ENCODE measurements at places on chromosomes 3 and 15. TPM values are rescaled to one million over a fixed set of nuclear protein-coding genes. Genes with fewer than 3 reads are reported as not detected.
A peak's percentile ranks its signal among the peaks of the same experiment; 100 is the strongest.

CHST14 gene
- 17.5 TPM for total RNA-seq

GRCh38 chr3:131957511-131957910 lies 77.3 kb downstream of the CPNE4 start:
- peak overlapping the region; percentile 41 for H3K27ac ChIP-seq
- no peak overlapping the region for H3K4me3 ChIP-seq
- no peaks in the 10 kb centered on the region for H3K27me3 ChIP-seq
- peaks cover 16% of the 10 kb centered on the region for H3K4me1 ChIP-seq
- no peaks in the 10 kb centered on the region for H3K36me3 ChIP-seq

- no peaks in the 10 kb centered on the region for H3K27me3 ChIP-seq
- DNase-seq, result no peak
- no peak overlapping the region for H3K4me3 ChIP-seq
- no peak overlapping the region for H3K27ac ChIP-seq
- H3K4me1 ChIP-seq, result no peaks in the 10 kb centered on the region
Measured at GRCh38 chr3:15010664-15011063, 54.5 kb downstream of the MRPS25 start.

DNA sequence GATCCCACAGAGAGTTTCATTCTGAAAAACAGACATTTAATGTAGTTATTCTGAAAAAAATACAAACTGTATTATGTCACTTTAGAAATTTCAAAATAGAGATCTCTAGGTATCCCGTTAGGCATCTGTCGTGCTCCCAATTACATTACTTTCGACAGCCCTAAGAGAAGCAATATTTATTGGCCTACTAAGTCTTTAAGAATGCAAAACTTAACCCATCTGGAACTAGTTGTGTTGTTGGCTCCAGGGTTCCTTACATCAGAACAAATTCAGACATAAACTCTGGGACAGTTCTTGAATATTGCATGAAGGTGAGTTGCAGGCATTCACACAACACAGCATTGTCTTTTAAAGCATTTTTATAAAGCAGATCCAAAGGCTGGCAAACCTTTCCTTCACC lies 498.4 kb downstream of the FHIT start:
- no peaks in the 10 kb centered on the region for H3K36me3 ChIP-seq
- no peak overlapping the region for H3K27ac ChIP-seq
- DNase-seq, result no peak
- no peak overlapping the region for H3K4me3 ChIP-seq

HDGFL3 gene
- 92.0 TPM for total RNA-seq

CLDN16 gene
- not detected for total RNA-seq

DNA sequence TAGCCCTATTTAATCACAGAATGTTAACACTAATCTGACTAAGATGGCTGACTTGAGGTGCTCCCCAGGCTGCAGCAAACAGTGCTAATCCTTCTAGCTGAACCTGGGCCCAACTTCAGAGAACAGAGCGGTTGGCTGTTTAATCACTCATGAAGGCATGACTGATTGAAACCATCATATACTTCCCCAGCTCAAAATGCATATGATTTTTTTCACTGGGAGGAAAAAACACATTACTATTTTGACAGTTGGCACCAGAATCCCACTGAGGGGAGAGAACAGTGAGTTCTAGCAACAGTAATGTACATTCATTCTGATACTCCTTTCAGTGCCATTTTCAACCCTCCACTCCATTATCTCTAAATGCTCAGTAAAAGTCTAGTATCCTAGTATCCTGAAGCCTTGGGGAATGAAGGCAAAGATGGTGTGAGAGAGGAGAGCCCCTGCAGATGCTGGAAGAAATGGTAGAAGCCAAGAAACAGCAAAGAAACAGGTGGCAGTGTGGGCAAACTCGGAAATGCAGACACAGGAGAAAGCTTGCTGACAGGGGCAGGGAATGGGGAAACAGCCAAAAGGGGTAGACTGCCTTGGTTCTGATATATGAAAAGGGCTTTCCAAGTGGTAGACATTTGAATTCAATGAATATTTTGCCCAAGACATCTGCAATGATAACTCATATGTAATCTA lies 34.4 kb upstream of the CASR start:
- H3K4me3 ChIP-seq, result no peak overlapping the region
- DNase-seq, result no peak
- H3K36me3 ChIP-seq, result no peaks in the 10 kb centered on the region
- no peak overlapping the region for H3K27ac ChIP-seq

SPINK8 gene
- total RNA-seq, result not detected

DNA sequence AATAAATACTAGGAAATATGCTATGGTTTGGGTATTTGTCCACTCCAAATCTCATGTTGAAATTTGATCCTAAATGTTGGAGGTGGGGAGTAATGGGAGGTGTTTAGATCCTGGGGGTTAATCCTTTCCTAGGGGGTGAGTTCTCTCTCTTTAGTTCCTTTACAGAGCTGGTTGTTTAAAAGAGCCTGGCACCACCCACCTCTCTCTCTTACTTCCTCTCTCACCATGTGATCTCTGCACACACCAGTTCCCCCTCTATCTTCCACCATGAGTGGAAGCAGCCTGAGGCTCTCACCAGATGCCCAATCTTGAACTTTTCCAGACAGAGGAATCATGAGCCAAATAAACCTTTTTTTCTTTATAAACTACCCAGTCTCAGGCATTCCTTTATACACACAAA lies 10.5 kb downstream of the SLC24A5 start:
- DNase-seq, result no peak
- H3K27me3 ChIP-seq, result no peaks in the 10 kb centered on the region
- H3K27ac ChIP-seq, result no peak overlapping the region
- no peaks in the 10 kb centered on the region for H3K36me3 ChIP-seq
- no peak overlapping the region for H3K4me3 ChIP-seq

GRCh38 chr3:119342176-119342575 lies 48.0 kb downstream of the ARHGAP31 start:
- no peaks in the 10 kb centered on the region for H3K36me3 ChIP-seq
- H3K27ac ChIP-seq, result no peak overlapping the region
- H3K4me1 ChIP-seq, result peaks cover 25% of the 10 kb centered on the region
- no peak overlapping the region for H3K4me3 ChIP-seq
- no peak for DNase-seq

- no peak overlapping the region for H3K4me3 ChIP-seq
- H3K4me1 ChIP-seq, result peaks cover 3% of the 10 kb centered on the region
- H3K27ac ChIP-seq, result no peak overlapping the region
- H3K27me3 ChIP-seq, result no peaks in the 10 kb centered on the region
- DNase-seq, result no peak
- peaks cover 2% of the 10 kb centered on the region for H3K36me3 ChIP-seq
Measured at GRCh38 chr3:41907330-41908073, 54.4 kb downstream of the ULK4 start.

DNA sequence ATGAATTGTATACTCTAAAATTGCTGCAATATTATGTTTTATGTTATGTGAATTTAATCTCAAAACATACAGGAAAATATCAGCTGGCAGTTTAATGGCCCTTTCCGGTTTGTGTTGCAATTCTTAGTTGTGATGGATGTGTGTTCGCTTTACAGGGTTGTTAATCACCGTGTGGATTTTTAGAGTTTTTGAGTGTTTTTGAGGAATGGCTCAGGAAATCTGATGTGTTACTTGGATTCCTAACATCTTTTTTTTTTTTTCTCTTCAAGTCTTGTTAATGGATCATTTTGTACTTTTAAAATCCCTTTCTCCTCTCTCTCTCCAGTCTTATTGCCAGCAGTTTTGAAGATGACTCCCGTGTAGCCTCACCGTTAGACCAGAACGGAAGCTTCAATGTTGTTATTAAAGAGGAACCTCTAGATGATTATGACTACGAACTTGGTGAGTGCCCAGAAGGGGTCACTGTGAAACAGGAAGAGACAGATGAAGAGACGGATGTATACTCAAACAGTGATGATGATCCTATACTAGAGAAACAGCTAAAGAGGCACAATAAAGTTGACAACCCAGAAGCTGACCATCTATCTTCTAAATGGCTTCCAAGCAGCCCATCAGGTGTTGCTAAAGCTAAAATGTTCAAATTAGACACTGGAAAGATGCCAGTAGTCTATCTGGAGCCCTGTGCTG lies 35.7 kb downstream of the MGA start:
- H3K27me3 ChIP-seq, result no peaks in the 10 kb centered on the region
- H3K4me1 ChIP-seq, result no peaks in the 10 kb centered on the region
- peaks cover 3% of the 10 kb centered on the region for H3K36me3 ChIP-seq

GRCh38 chr15:89967881-89968280 lies 33.2 kb upstream of the ZNF710 start:
- H3K36me3 ChIP-seq, result no peaks in the 10 kb centered on the region
- H3K27me3 ChIP-seq, result no peaks in the 10 kb centered on the region
- no peak for DNase-seq
- H3K27ac ChIP-seq, result no peak overlapping the region
- H3K4me1 ChIP-seq, result no peaks in the 10 kb centered on the region

- H3K36me3 ChIP-seq, result no peaks in the 10 kb centered on the region
- no peak for DNase-seq
- H3K4me3 ChIP-seq, result no peak overlapping the region
- H3K27me3 ChIP-seq, result no peaks in the 10 kb centered on the region
- H3K27ac ChIP-seq, result no peak overlapping the region
Measured at GRCh38 chr3:79810092-79810491, 42.3 kb upstream of the ROBO1 start.

DNA sequence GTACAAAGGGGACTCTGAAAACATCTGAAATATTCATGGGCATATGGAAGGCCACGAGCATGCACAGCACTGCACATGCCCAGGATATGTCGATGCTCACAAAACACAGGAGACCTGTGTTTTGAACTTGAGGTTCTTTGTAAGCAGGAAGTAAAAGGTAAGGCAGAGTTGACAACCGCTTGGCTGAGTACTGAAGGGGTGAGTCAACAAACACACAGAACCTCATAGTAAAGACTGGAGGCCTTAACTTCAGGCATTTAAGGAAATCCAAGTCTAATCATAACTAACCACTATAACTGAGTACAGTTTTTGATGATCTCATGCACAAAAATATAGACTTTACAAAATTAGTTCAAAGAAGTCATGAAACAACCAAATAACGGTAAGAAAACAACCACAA lies 80.6 kb downstream of the MYO9A start:
- no peak overlapping the region for H3K27ac ChIP-seq
- H3K36me3 ChIP-seq, result no peaks in the 10 kb centered on the region
- no peaks in the 10 kb centered on the region for H3K4me1 ChIP-seq
- no peak overlapping the region for H3K4me3 ChIP-seq

UROC1 gene
- not detected for total RNA-seq

GRCh38 chr15:60392601-60392985 lies 5.2 kb downstream of the ANXA2 start:
- H3K4me1 ChIP-seq, result peaks cover 21% of the 10 kb centered on the region
- peaks cover 99% of the 10 kb centered on the region for H3K27me3 ChIP-seq
- DNase-seq, result no peak
- no peaks in the 10 kb centered on the region for H3K36me3 ChIP-seq

GRK7 gene
- not detected for total RNA-seq

GRCh38 chr15:92715758-92716157 lies 60.2 kb upstream of the FAM174B start:
- H3K4me3 ChIP-seq, result no peak overlapping the region
- no peak overlapping the region for H3K27ac ChIP-seq
- H3K27me3 ChIP-seq, result peaks cover 31% of the 10 kb centered on the region
- peaks cover 11% of the 10 kb centered on the region for H3K4me1 ChIP-seq
- DNase-seq, result peak; percentile 57

MBD4 gene
- total RNA-seq, result 46.3 TPM

NECTIN3 gene
- total RNA-seq, result 71.5 TPM

DNA sequence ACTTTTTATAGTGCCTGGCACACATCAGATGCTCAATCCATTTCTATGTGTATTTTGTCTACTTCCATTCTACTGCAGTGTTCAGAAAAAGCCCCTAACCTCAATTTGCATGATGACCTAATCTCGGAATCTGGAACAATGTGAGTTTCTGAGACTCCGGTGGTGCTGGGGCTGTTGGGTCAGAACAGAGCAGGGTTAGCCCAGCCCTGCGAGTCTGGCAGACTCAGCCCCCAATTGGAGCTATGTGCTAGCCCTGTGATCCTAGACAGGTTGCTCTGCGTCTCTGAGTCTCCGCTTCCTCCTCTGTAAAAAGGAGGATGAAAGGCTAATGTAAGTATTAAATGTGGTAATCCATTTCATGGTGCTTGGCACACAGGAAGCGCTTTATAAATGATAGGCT lies 95.0 kb upstream of the ICE2 start:
- H3K4me1 ChIP-seq, result peaks cover 11% of the 10 kb centered on the region
- no peak overlapping the region for H3K27ac ChIP-seq
- H3K36me3 ChIP-seq, result no peaks in the 10 kb centered on the region
- H3K27me3 ChIP-seq, result no peaks in the 10 kb centered on the region

FBXO40 gene
- not detected for total RNA-seq

GRCh38 chr3:38575279-38575843 lies 74.1 kb downstream of the SCN5A start:
- no peak for DNase-seq
- H3K36me3 ChIP-seq, result no peaks in the 10 kb centered on the region
- no peaks in the 10 kb centered on the region for H3K4me1 ChIP-seq
- no peak overlapping the region for H3K27ac ChIP-seq
- no peaks in the 10 kb centered on the region for H3K27me3 ChIP-seq

- H3K27me3 ChIP-seq, result no peaks in the 10 kb centered on the region
- H3K4me3 ChIP-seq, result no peak overlapping the region
- no peak for DNase-seq
- H3K4me1 ChIP-seq, result no peaks in the 10 kb centered on the region
- no peaks in the 10 kb centered on the region for H3K36me3 ChIP-seq
Measured at GRCh38 chr3:187016639-187017345, 86.5 kb downstream of the ST6GAL1 start.

DNA sequence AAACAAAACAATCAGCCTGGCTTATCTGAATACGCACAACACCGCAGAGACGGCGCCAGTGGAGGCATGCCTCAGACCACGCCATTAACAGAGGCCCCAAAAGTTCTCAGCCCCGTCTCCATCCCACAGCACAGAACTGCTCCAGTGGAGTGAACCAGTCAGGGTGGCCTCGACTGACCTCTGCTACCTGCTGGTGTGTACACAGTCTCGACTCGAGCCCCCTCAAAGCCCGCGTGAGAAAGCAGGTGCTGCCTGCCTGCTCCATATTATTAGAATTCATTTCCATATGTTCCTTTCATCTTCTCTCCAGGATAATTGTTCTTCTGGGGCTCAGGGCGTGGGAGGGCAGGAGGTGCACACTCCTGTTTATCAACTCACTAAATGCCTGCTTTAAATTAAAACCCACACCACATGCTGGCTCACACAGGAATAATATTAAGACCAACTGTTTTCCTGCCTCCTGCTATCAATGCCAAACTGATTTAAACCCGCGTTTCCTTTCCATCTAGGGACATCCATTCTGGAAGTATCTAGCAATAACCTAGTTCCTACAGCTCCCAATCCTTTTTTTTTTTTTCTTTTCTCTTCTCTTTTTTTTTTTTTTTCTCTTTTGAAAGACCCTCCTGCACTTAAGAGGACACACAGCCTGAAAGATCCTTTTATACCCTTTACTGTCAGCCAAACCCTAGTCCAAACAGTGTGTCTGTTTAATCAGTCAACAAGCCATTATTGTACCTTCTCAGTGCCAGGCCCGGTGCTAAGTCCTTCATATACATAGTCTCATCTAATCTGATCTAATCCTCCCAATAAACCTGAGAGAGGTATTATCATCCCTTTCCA lies 101.2 kb downstream of the TLE3 start:
- no peaks in the 10 kb centered on the region for H3K27me3 ChIP-seq
- no peak for DNase-seq
- no peaks in the 10 kb centered on the region for H3K36me3 ChIP-seq
- no peak overlapping the region for H3K4me3 ChIP-seq
